ENCODE measurements at places on chromosomes 7 and 10.

GRCh38 chr10:3954615-3955014, 169.6 kb upstream of the KLF6 start:
- no peak for DNase-seq

- DNase-seq, result no peak
Measured at GRCh38 chr7:27111042-27111750, 8.7 kb upstream of the HOXA2 start.

DNA sequence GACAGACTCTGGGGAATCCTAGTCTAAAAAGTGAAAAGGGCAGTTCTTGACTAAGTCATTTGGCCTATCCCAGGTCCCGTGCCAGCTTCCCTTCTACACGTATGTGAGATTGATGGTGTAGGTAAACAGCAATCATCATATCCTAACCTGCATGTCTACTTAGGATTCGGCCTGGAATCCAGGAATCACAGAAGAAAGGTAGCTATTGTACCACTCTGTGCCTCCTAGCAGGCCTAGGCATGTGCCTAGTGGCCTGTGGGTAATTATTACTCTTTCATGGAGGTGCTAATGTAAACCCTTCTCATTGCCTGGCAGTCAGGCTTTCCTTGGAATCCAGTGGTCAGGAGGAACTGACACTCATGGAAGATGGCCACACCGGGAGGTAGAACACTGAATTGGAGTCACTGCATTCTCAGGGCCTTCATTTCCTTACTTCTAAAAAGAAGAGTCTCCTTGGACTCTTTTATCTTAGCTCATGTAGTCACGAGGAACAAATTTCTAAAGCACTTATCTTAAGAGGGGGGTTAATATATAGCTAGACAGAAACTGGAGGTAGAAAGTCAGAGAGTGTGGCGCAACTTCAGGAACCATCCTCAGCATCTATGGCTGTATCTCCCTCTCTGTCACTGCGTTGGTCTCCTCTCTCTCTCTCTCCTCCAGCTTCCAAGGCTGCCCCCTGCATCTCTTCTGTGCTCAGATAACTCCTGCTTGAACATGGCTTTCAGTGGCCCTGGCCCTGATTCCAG, 122.5 kb downstream of the C1GALT1 start:
- no peak for DNase-seq

- DNase-seq, result no peak
Measured at GRCh38 chr7:150945171-150945852, 32.8 kb downstream of the KCNH2 start.

DNA sequence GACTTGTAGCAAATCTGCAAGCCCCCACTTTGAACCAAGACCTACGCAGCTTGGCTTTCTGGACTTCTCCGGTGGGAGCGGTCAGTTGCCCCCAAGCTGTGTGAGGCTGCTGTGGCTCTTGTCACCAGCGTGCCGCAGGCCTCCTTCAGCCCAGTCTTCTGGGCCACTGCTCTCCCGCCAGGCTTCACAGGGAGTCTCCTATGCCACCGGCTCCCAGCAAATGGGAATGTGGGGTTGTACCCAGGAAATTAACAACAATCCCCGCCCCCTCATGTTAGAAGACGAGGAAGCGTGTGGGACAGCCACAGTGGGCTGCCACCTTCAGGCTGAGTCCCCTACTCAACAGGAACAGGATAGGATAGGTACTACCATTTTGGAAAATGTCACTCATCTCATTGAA, 4.2 kb downstream of the WDR86 start:
- no peak for DNase-seq

GRCh38 chr7:15459018-15459615, 102.7 kb downstream of the AGMO start:
- no peak for DNase-seq
